ENCODE measurements at places on chromosomes 5 and 9. TPM values are rescaled to one million over a fixed set of nuclear protein-coding genes. Genes with fewer than 3 reads are reported as not detected.

DNA sequence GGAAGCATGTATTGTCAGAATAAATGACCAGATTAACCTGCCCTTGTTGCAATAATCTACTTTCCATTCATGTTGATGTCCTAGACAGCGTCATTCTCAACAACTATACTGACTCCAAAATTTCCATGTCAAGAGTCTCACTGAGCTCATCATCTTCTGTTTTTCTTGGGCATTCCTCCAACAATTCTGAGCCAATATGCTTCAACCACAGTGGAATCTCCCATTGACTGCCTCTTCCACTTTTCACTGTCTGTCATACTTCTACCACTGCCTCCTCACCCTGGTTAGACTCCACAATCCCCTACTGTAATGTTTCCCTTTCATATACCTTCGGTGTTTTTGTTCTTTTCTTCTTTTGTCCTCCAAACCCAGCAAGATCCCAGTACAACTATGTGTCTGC is 162.8 kb downstream of the TLE1 start:
- peak; percentile 82 for DNase-seq

- no peak for DNase-seq
Measured at GRCh38 chr9:30121611-30122010, 2262.8 kb upstream of the ACO1 start.

GRCh38 chr5:156824800-156825199 is 25.3 kb upstream of the PPP1R2B start:
- peak; percentile 6 for DNase-seq

DNA sequence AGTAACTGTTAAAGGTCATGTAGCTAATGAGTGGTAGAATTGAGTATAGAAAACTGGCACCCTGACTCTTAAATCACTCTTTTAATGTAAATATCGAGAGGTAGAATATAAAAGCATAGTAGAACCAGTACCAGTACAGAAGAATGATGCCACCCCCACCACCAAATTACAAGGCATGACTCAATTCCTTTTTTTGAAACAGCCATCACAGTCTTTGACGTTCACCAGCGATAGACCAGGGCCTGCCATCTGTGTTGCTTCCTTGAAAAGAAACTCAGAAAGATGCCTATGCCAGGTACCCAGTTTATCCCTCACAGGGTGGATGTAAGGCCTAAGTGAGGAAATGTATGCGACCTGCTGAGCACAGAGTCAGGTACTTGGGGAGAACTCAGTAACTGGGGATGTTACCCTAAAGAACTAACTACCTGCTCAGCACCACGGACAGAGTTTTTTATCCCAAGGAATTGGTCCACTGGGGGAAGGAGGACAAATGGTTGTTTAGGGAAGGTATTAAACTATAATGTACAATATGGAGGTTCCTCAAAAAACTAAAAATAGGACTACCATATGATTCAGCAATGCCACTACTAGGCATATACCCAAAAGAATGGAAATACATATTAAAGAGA is 116.5 kb downstream of the BRINP1 start:
- DNase-seq: no peak

- peak; percentile 92 for DNase-seq
Measured at GRCh38 chr5:54658010-54658409, 140.5 kb downstream of the SNX18 start.

GRCh38 chr5:89260254-89260653 is 377.3 kb upstream of the MEF2C start:
- no peak for DNase-seq

DNA sequence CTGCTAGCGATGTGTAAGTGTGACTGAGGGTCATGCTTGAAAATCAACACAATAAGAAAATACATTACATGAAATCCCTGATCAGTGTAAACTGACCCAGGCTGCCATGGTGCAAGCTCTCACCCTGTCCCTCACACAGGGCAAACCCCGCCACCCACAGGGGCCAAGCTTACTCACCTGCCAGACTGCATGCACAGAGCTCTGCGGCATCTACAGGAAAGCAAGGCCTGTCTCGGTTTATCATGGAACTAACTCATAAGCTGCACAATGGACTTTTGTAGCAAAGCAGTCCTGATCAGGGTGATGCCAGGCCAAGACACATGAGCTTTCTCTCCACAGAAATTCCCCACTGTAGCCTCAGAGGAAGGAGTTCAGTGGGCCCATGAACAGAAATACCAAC is 9.7 kb downstream of the IPPK start:
- DNase-seq: no peak

DNA sequence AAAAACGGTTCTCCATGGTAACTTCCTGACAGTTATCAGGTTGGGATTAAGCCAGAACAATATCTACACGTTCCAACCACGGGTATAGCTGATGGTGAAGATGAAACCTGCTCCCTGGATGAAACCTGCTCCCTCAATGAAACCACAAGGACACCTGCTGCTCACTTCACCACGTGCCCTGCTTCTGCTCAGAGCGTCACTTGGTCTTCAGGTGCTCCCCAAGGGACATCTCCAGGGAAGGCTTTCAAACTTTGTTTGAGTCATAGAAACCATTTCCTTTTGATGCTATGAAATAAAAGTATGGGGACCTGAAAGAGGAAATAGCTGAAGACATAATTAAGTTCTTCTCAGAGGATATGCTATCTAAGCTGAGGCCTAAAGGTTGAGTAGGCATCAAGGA is 242.4 kb downstream of the MED10 start:
- DNase-seq: no peak

GRCh38 chr9:8457816-8458215 is 658.2 kb upstream of the DMAC1 start:
- DNase-seq: no peak

GRCh38 chr5:4758996-4759395 is 381.1 kb upstream of the ADAMTS16 start:
- DNase-seq: no peak

GRCh38 chr5:138466900-138467710 is 1.8 kb downstream of the EGR1 start:
- peak; percentile 48 for DNase-seq

DNA sequence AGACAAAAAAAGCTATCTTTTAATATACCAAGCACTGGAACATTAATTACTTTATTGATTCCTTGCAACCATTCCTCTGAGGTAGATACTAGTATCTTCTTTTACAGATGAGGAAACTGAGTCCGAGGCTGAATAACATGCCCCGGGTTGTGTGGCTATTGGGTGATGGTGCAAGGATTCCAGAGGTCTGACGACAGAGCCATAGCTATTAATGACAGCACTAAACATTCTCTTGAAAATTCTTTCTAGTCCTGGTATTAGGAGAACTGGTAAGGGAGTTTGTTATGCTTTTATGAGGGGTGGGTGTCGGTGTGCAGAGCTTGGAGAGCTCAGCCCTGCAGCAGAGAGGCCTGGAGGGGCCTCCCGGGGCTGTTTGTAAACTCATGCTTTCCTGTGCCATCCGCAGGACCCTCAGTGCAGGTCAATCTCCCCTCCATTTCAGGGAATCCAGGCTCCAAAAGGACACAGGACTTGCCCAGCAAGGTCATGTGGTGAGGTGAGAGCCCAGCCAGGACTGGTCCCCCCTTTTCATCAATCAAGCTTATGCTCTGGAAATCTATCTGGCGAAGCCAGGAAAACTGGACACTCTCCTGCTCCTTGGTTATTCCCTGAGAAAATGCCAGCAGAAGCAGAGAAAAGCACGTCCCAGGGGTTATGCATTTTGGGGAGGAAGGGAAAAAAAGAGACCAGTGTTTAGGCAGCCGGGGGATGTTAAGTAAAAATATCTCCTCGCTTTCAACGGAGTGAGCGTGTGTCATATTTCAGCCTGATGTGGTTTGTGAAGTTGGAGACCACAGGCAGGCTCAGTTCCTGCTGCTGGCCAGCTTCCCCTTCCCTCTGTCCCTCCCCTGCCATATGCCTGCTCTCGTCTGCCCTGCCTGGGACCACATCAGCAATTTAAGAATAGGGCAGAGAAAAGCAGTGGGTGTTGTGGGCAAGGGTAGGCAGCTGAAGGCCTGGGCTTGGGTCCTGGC is 3.7 kb downstream of the GSN start:
- DNase-seq: peak; percentile 93

The GMCL2 gene
- not detected for total RNA-seq

The CDKN2A gene
- 592 TPM for total RNA-seq

The PAXX gene
- total RNA-seq: 24.5 TPM

The SPINK13 gene
- total RNA-seq: not detected

The SLC1A3 gene
- 48.9 TPM for total RNA-seq

The AIF1L gene
- 0.72 TPM for total RNA-seq
